ENCODE measurements at places on chromosomes 12 and 14. TPM values are rescaled to one million over a fixed set of nuclear protein-coding genes. Genes with fewer than 3 reads are reported as not detected.

GRCh38 chr12:90211017-90211416 lies 502.4 kb upstream of the ATP2B1 start:
- H3K4me3 ChIP-seq = no peak overlapping the region
- DNase-seq = no peak
- H3K4me1 ChIP-seq = no peaks in the 10 kb centered on the region
- no peaks in the 10 kb centered on the region for H3K27me3 ChIP-seq

GRCh38 chr12:28998662-28999120 lies 150.4 kb upstream of the FAR2 start:
- no peaks in the 10 kb centered on the region for H3K27me3 ChIP-seq
- no peaks in the 10 kb centered on the region for H3K4me1 ChIP-seq
- H3K36me3 ChIP-seq = no peaks in the 10 kb centered on the region
- DNase-seq = no peak
- no peak overlapping the region for H3K27ac ChIP-seq

- H3K27me3 ChIP-seq = no peaks in the 10 kb centered on the region
- H3K4me3 ChIP-seq = no peak overlapping the region
- DNase-seq = no peak
- peaks cover 5% of the 10 kb centered on the region for H3K4me1 ChIP-seq
Observed at GRCh38 chr14:105494606-105494929, 3.5 kb downstream of the TEDC1 start.

- no peak for DNase-seq
- H3K4me1 ChIP-seq = no peaks in the 10 kb centered on the region
- H3K27ac ChIP-seq = no peak overlapping the region
- peaks cover 59% of the 10 kb centered on the region for H3K36me3 ChIP-seq
Observed at GRCh38 chr12:27686147-27686546, 10.1 kb upstream of the REP15 start.

- peaks cover 25% of the 10 kb centered on the region for H3K4me1 ChIP-seq
- DNase-seq = no peak
Observed at GRCh38 chr14:105529569-105530284, 3.3 kb downstream of the TMEM121 start.

- no peak overlapping the region for H3K4me3 ChIP-seq
- H3K36me3 ChIP-seq = no peaks in the 10 kb centered on the region
- no peaks in the 10 kb centered on the region for H3K27me3 ChIP-seq
- no peak for DNase-seq
- H3K27ac ChIP-seq = no peak overlapping the region
- no peaks in the 10 kb centered on the region for H3K4me1 ChIP-seq
Observed at GRCh38 chr14:23248601-23249000, 10.9 kb downstream of the RNF212B start.

DNA sequence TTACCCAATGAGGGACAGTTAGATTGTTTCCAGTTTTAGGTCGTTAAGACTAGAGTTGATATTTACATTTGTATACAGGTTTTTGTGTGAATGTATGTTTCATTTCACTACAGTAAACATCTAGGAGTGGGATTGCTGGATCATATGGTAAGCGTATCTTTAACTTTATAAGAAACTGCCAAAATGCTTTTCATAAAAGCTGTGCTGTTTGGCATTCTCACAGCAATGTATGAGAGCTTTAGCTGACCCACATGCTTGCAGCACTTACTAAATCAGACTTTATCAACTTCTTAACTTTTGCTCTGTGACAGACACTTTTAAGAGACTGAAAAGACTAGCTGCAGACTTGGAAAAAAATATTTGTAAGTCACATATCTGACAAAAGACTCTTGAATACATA lies 262.5 kb upstream of the PELI2 start:
- no peaks in the 10 kb centered on the region for H3K27me3 ChIP-seq
- H3K36me3 ChIP-seq = no peaks in the 10 kb centered on the region
- H3K4me1 ChIP-seq = no peaks in the 10 kb centered on the region
- H3K27ac ChIP-seq = no peak overlapping the region

DNA sequence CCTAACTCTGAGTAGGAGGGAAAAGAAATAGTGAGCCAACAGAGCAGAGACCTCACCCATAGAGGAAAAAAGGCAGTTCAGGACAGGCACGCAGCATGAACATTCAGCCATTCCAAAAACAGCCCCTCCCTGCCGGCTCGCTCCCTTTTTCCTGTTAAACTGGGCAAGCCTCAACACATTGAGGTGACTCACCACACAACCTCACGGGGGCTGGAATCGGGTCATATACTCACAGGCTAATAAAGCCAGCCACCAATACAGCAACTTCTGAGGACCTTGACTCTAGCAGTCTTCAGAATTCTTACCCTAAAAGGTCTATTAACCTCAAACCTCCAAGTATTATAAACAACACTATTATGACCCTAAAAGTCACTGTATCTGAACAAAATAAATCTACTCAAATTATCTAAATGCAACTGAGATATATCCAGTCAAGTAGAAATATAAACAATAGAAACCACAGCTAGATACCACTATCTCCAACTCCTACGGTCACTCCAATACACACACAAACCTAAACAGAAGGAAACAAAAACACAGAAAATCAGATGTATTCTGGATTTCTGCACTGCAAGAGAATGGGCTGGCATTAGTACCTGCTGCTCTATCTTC lies 6.3 kb downstream of the YBX3 start:
- H3K4me3 ChIP-seq = peak overlapping the region; percentile 23
- peak; percentile 79 for DNase-seq
- H3K36me3 ChIP-seq = peaks cover 36% of the 10 kb centered on the region
- no peaks in the 10 kb centered on the region for H3K27me3 ChIP-seq

DNA sequence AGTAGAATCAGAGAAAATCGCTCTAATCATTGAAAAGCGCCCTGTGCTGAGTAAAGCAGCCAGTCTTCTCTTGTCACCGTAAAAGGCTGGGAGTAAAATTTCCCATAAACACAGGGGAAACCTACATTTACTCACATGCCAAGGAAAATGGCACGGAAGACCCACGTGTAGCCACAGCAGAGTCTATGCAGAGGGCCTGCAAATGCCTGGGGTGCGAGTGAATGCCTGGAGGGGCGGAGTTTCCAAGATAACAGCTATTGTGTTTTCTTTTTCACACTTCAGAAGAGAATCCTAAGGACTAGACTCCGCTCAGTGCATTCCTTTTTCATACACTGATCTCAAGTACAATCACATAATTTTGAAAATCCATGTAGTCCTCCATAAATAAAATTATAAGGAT lies 159.9 kb upstream of the FOXN3 start:
- H3K4me3 ChIP-seq = peak overlapping the region; percentile 56
- H3K36me3 ChIP-seq = no peaks in the 10 kb centered on the region
- no peak for DNase-seq
- H3K4me1 ChIP-seq = peaks cover 68% of the 10 kb centered on the region

DNA sequence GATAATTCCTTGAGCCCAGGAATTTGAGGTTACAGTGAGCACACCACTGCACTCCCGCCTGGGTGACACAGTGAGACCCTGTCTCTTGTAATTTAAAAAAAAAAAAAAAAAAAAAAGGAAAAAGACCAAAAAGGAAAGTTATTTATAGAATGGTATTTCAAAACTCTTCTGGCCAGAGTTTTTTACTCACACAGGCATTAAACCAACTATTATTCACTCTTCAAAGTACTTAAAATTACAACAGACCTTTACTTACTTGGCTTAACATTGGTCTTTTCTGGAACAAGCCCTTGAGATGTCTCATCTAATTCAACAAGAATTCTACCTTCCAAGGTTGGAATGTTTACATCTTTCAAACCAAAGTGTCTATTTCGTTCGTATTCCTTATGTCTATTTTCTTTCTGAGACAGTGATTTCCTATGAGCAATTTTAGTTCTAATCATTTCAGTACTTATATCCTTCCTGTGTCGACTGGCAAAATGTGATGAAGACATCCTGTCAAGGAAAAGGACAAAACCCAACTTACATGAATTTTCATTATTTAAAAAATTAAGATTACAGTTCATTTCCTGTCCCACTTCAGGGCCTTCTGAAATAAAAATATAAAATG lies 2.6 kb downstream of the DLGAP5 start:
- no peaks in the 10 kb centered on the region for H3K27me3 ChIP-seq
- no peak overlapping the region for H3K4me3 ChIP-seq

DNA sequence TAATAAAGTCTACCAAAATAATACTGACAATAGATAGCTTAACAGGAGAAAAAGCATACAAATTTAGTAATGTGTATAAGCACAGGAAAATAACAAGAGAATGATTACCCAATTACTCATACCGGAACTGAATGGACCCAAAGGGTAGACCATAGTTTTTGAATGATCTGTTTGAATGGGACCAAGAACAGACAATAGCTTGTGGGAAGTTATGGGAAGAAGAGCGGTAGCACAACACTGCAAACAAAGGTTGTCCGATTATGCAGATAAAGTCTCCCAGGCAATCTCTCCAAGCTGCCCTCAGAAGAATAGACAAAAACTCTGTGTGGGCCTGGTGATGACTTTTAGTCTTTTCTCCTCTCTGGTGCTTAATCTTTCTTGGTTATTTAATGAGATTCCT lies 96.6 kb upstream of the NEDD1 start:
- H3K4me3 ChIP-seq = no peak overlapping the region
- H3K36me3 ChIP-seq = no peaks in the 10 kb centered on the region
- H3K27ac ChIP-seq = no peak overlapping the region
- H3K27me3 ChIP-seq = no peaks in the 10 kb centered on the region
- DNase-seq = no peak

GRCh38 chr12:304805-305204 lies 42.2 kb upstream of the SLC6A13 start:
- no peaks in the 10 kb centered on the region for H3K27me3 ChIP-seq
- no peaks in the 10 kb centered on the region for H3K4me1 ChIP-seq
- no peak for DNase-seq
- no peak overlapping the region for H3K4me3 ChIP-seq
- peaks cover 46% of the 10 kb centered on the region for H3K36me3 ChIP-seq

DNA sequence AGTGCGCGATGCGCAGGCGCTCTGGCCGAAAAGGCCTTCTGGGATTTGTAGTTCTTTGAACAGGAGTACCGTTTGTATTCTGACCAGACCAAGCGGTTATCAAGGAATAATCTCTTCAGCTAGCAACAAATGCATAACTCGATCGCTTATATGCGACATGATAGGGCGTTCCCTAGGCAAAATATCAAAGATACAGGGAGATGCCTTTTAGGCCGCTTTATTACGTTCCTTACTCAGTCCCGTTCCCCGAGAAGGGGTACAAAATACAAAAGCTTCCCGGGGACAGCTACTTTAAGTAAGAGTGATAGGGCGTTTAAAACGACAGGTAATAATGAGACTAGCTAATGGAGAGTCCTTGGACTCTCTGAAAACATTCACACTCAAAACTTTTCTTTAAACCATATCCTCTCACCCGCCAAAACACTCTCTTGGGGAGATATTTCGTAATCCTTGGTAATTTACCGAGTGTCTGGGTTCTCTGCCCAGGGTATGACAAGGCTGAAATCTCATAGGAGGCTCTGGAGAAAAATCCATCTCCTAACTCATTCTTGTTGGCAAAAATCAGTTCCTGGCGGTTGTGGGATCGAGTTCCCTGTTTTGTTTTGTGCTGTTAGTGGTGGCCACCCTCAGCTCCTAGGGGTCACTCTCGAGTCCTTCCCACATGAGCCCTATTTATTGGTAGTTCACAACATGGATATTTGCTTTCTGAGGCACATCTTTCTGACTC lies 412 bp upstream of the SNW1 start:
- H3K36me3 ChIP-seq = no peaks in the 10 kb centered on the region
- H3K27ac ChIP-seq = peak overlapping the region; percentile 86
- peaks cover 26% of the 10 kb centered on the region for H3K4me1 ChIP-seq

GRCh38 chr12:19908830-19909229 lies 459.5 kb upstream of the PDE3A start:
- H3K36me3 ChIP-seq = no peaks in the 10 kb centered on the region
- no peak overlapping the region for H3K4me3 ChIP-seq
- no peak overlapping the region for H3K27ac ChIP-seq
- H3K4me1 ChIP-seq = peaks cover 43% of the 10 kb centered on the region

GRCh38 chr12:52206304-52207040 lies 14.7 kb upstream of the KRT80 start:
- DNase-seq = no peak
- H3K27ac ChIP-seq = no peak overlapping the region
- no peaks in the 10 kb centered on the region for H3K27me3 ChIP-seq
- H3K4me1 ChIP-seq = peaks cover 19% of the 10 kb centered on the region
- H3K4me3 ChIP-seq = no peak overlapping the region
- H3K36me3 ChIP-seq = no peaks in the 10 kb centered on the region

- H3K4me1 ChIP-seq = no peaks in the 10 kb centered on the region
- H3K27ac ChIP-seq = no peak overlapping the region
- no peaks in the 10 kb centered on the region for H3K27me3 ChIP-seq
- no peak for DNase-seq
Observed at GRCh38 chr12:123815968-123816367, 53.9 kb downstream of the DNAH10 start.

- DNase-seq = no peak
- H3K27ac ChIP-seq = no peak overlapping the region
- H3K4me3 ChIP-seq = no peak overlapping the region
- H3K4me1 ChIP-seq = no peaks in the 10 kb centered on the region
- H3K27me3 ChIP-seq = no peaks in the 10 kb centered on the region
- H3K36me3 ChIP-seq = no peaks in the 10 kb centered on the region
Observed at GRCh38 chr12:109134186-109134917, 18.0 kb downstream of the ACACB start.

- H3K27me3 ChIP-seq = no peaks in the 10 kb centered on the region
- peaks cover 30% of the 10 kb centered on the region for H3K4me1 ChIP-seq
- H3K4me3 ChIP-seq = peak overlapping the region; percentile 80
- DNase-seq = no peak
- no peak overlapping the region for H3K27ac ChIP-seq
Observed at GRCh38 chr14:32934073-32934880, 4.4 kb upstream of the NPAS3 start.

DNA sequence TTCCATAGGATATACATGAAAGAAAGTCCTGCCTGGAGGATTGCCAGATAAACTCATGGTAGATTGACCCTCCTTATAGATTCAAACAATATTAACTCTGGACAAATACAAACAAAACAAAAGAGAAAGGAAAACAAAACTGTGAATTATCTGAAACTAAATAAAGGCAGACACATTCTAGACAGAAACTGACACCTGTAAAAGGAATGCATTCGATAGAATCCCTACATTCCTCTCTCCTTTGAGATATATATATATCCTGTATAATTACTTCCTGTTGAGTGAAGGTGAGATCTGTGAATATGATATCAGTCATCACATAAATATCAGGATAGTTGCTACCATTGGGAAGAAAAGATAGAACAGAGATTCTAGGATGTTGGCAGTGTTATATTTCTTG lies 948.4 kb upstream of the ATXN7L3B start:
- no peaks in the 10 kb centered on the region for H3K4me1 ChIP-seq
- no peaks in the 10 kb centered on the region for H3K36me3 ChIP-seq
- no peak for DNase-seq
- H3K27ac ChIP-seq = no peak overlapping the region
- H3K27me3 ChIP-seq = no peaks in the 10 kb centered on the region
- H3K4me3 ChIP-seq = no peak overlapping the region

- no peak overlapping the region for H3K4me3 ChIP-seq
- H3K27ac ChIP-seq = no peak overlapping the region
- H3K36me3 ChIP-seq = no peaks in the 10 kb centered on the region
Observed at GRCh38 chr14:81324011-81324410, 76.1 kb downstream of the STON2 start.

Gene SERPINA1
- total RNA-seq = 22.4 TPM

Gene PCBP2
- 466 TPM for total RNA-seq

Gene SLC25A47
- not detected for total RNA-seq

Gene FAM90A1
- total RNA-seq = not detected

Gene GNS
- 125 TPM for total RNA-seq

Gene LRFN5
- total RNA-seq = 4.7 TPM

Gene MSI1
- not detected for total RNA-seq

Gene CPSF2
- 44.7 TPM for total RNA-seq
